HTR-8/SVneo (cell line): ENCODE measurements at places on chromosomes 11 and 22.

GRCh38 chr11:79610678-79611077 is 169.8 kb upstream of the TENM4 start:
- no peak for DNase-seq

DNA sequence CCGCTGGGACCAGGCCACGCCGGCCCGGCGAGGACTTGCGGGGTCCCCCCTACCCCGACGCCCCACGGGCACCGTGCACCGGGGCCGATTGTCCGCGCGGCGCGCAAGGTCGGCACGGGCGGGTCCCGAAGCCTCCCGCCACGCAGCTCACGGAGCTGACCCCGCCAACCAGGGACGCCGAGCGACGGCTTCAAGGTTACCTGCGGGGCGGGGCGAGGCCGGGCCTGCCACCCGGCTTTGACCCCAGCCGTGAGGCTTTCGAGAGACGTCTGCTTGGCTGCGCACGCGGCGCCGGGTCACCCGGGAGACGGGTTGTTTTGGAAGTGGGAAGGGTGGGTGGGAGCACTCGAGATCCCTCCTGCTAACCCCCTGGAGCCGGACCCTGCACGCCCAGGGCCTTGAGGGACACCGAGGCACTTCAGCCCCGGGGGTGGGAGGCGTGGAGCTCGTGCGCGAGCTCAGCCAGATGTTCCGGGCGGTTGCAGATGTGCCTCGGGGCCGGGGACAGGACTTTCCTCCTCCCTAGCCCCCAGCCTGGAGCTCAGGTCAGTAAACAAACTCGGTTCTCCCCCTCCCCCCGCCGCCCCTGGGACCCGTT is 3.2 kb upstream of the WNT11 start:
- no peak for DNase-seq

GRCh38 chr11:64364911-64365310 is 5.9 kb downstream of the RPS6KA4 start:
- DNase-seq, result no peak

DNA sequence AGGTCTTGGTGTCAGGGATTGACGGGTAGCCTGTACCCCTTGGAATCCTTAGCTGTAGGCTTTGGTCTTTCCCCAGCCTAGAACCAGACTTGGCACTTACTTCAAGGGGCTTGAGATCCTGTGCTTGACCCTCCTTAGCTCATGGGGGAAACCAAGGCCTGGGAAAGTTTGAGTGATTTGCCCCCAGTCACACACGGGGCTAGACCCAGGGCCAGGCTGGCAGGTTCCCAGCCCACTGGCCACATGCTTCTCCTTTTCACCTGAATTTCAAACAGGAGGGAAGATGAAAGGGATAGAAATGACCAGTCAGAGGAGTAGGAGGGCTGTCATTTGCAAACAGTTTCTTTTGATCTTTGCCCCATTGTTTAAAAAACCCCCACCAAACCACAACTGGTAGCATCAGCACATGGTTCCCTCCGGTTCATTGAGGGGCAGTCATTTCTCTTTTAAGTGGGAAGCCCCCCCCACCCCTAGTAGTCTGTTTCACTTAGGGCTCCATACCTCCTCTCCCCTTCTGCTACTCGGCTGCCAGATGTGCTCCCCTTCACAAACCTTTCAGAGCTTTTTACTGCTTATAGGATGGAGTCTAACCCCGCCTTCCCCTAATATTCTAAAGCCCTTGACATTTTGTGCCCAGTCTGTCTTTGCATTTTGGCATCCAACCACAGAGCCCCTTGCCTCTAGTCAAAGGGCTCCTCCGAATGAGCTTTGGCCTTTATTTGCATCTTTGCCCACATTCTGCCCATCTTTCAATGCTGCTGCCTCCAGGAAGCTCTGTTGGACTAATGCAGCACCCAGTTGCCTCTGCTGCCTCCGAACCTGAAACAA is 37.6 kb downstream of the ZNRF3 start:
- no peak for DNase-seq

- no peak for DNase-seq
Observed at GRCh38 chr11:133149698-133150097, 382.6 kb downstream of the OPCML start.
